ENCODE measurements at places on chromosomes 11 and 22. TPM values are rescaled to one million over a fixed set of nuclear protein-coding genes. Genes with fewer than 3 reads are reported as not detected.

Gene AIFM3
- total RNA-seq = 0.56 TPM

Gene SCN3B
- total RNA-seq = 0.39 TPM

Gene MOV10L1
- total RNA-seq = 26.0 TPM

Gene TMEM218
- 19.6 TPM for total RNA-seq

Gene MMP7
- 0.11 TPM for total RNA-seq

Gene SEPTIN3
- total RNA-seq = 0.07 TPM

Gene DRICH1
- total RNA-seq = 0.13 TPM

Gene EI24
- 173 TPM for total RNA-seq

Gene VSIG10L2
- not detected for total RNA-seq

Gene VPREB1
- total RNA-seq = not detected

Gene MOGAT2
- not detected for total RNA-seq

Gene OTOG
- total RNA-seq = not detected

Gene CALCA
- total RNA-seq = not detected

Gene ACTN3
- 0.07 TPM for total RNA-seq
